ENCODE measurements at places on chromosomes 3 and 15.

DNA sequence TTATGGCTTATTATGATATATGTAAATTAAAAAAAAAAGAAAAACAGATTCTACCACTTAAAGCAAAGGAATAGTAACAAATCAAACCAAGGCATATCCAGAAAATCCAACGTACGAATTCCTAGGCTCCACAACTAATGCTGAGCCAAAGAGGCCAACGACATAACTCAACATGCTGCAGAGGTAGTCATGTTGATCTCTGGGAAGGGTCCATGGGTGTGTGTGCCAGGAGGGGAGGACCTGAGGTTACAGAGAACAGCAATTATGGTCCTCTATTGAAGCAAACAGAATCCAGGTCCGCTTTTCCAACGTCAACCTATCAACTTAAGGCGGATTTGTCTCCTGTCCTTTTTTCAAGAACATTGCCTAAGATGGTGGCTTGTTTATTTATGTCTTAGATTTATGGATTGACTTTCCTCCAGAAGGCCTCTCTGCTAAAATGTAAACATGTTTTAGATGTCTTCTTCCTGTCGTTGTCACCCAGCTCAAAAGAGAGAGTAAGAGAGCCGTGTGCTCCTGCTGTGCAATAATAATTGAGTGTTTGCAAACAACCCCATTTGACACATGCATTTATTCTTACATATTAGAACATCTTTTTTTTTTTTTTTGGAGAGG is 20.4 kb downstream of the NANOGP8 start:
- DNase-seq: no peak

DNA sequence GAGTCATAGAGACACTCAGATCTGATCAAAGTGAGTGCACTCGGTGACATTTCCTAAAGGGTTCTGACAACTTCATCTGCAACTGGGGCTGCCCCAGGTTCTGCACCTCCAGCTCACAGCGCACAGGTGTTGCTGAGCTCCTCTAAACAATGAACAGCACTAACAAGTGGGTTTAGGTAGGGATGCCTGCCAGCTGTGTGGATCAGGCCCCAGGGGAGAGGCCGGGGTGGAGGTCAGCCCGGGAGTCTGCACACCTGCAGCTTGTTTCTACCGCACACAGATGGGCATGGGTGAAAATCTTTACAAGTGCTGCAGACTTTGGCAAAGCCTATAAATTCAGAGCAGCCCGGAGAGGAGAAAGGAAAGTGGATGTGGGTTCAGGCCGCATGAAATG is 355 bp downstream of the FBXW12 start:
- DNase-seq: no peak

GRCh38 chr15:48143856-48144255 is 23.1 kb downstream of the SLC24A5 start:
- peak; percentile 56 for DNase-seq

- no peak for DNase-seq
Observed at GRCh38 chr3:72079369-72079872, 294.5 kb upstream of the PROK2 start.

- no peak for DNase-seq
Observed at GRCh38 chr3:145087038-145087437, 1073.9 kb downstream of the PLOD2 start.

DNA sequence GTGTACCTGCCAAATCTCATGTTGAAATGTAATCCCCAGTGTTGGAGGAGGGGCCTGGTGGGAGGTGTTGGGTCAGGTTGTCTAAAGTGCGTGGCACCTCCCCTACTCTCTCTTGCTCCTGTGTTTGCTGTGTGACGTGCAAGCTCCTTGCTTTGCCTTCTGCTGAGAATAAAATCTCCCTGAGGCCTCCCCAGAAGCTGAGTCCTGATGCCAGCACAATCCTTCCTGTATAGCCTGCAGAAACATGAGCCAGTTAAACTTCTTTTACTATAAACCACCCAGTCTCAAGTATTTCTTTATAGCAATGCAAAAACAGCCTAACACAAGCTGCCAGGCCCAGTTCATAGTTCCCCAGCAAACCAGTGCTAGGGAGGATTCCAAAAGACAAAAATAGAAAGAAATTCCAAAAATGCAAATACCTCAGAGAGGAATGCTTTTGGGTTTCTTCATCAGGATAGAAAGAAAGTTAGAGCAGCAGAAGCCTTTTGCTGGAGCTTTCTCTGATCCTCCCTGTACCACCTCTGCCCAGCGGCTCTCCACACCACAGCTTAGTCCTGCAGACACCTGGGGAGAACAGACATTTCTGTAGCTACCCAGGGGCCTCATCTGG is 25.9 kb upstream of the CDV3 start:
- peak; percentile 81 for DNase-seq

GRCh38 chr3:71358243-71358642 is 225.3 kb downstream of the FOXP1 start:
- DNase-seq: no peak

DNA sequence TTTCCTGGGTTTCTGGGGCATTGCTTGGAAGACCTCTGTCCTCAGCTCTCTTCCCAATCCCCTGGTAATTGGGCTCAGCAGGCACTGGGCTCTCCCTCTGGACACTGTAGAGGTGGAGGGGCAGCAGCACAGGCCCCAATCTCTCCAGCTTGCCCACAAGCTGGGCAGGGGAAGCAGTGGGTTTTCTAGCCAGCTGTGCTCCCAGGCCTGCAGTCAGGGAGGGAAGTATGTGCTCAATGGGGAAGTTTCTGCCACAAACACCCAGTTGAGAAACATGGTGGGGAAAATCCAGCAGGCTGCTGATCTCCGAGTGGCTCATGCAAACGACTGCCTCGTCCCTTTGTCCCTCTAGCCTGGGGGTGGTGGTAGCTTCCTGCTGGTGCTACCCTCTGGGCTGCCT is 12.8 kb upstream of the RFT1 start:
- no peak for DNase-seq

DNA sequence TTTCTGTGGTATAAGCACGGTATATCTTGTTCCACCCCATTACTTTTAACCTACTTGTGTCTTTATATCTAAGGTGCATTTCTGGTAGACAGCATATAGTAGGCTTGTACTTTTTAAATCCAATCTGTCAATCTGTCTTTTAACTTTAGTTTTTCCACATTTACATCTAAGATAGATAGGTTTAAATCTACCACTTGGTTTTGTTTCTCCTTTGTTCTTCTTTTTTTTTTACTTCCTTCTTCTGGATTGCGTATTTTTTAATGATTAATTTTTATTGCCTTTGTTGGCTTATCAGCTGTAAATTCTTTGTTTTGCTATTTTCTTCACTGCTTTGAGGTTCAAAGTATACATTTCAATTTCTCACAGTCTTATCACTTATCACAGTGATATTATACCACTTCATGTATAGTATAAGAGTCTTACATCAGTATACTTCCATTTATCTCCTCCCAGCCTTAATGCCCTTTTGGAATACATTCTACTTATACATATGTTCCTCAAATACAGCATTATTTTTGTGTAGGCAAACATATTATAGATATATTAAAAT is 31.0 kb downstream of the IQCB1 start:
- DNase-seq: no peak

DNA sequence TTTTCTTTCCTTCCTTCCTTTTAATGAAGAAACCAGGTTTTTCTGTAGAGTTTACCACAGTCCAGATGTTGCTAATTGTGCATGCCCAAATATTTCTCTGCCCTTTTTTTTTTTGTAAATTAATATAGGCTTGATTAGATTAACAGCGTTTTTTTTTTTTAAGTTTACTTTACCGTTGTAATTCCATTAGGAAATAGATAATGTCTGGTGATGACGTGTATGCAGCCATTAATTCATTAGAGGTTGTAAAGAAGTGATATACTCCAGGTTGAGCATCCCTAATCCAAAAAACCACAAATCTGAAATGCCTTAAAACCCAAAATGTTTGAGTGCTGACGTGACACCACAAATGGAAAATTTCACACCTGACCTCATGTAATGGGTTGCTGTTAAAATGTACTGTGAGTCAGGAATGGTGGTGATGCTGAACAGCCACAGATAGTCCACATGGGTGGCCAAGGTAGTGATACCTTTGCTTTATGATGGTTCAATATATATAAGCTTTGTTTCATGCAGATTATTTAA is 43.2 kb downstream of the KNL1 start:
- DNase-seq: no peak

DNA sequence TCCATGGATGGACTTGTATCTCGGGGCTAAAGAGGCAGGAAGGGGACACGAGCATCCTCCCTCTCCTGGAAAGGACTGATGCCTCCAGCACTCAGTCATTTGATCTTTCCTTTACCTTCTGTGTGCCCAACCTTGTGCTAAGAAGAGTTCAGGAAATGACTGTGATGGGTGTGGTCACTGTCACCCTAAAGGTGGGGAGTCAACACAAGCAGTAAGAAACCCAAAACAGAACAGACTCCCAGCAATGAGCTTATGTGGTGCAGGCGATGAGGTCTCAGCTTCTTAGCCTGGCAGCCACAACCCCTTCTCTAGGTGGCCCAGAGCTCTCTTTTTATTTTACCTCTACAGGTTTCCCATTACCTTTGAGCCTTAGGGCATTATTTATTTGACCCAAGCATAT is 3.8 kb downstream of the MPI start:
- no peak for DNase-seq

GRCh38 chr3:45497963-45498362 is 96.6 kb upstream of the LIMD1 start:
- DNase-seq: no peak

- DNase-seq: peak; percentile 79
Observed at GRCh38 chr3:55364421-55364820, 122.7 kb downstream of the WNT5A start.

DNA sequence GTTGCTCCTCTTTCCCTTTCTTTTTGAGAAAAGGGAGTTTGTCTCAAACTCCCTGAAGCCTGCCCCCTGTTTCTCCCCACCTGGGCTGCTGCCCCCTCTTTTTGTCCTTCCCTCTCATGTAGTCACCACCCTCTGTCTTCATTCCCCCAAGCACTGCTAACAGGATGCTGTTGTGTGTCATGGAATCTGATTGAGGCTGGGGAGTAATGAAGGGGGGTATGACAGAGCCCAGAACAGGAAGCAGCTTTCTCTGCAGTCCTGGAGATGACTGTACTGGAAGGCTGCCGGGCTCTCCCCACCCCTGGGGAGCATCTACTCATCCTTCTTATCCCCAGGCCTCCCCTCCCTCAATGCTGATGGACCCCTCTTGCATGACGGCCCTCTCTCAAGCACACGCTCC is 181.6 kb downstream of the ABHD5 start:
- peak; percentile 99 for DNase-seq

DNA sequence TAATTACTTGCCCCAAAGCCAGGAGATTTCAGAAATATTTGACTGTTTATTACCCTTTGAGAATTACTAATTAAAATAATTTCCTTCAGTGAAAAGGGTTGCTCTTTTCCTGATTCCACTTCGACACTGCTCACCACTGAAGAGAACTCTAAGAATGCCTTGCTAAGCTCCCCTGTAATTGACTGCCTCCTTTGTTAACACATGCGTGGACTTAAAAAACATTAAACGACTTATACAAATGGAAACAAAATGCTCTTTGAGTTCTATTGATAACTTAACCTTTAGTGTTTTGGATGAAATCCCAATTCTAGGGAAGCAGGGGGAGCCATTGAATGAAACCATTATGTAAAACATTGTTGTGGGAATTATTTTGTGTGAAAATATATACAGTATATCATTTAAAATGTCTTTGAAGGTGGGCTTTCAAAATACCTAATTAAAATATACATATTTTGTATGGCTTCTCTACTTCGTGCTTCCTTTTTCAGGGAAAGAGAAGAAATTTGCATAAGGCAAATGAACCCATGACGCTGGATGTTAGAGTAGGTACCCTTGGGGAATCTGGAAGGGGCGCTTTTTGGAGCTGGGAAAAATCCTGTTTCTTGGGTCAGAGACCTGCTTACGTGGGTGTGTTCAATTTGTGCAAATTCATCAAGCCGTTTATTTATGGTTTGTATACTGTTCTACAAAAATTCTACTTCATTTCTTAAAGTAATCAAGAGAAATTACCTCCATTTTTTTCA is 64.2 kb downstream of the WWTR1 start:
- DNase-seq: no peak

- DNase-seq: no peak
Observed at GRCh38 chr3:126618760-126619159, 36.2 kb downstream of the TXNRD3 start.

DNA sequence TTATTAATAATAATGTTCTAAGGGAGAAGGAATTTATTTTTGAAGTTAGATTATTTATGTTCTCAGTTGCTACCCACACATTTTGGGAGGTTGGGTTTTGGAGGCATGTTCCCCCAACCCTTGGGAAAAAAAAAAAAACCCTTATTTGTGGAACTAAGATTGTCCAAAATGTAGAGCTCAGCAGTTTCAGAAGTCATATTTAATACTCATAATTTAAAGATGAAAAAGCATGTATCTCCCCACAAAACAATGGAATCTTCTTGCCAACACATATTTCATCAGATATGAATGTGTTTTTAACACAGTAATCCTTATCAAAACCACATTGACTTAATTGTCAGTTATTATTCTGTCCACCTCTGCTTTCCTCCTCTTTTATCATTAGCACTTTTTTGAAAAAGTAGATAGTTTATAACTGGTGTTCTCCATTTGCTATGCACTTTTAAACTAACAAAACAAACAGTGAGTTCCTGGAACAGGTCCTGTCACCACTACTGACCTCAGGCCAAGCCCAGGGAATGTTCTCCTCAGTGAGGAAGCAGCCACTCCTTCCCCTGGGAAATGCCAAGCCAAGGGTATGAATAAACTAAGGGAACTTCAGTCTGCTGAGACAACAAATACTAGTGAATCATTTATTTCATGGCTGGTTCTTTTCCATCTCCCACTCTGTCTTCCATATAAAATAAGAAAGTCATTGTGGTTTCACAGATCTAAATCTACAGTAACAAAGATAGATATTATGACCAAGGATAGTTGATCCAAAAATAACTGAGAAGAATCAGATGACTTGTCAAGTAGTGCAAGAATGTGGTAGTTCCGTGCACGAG is 414.4 kb upstream of the ALCAM start:
- DNase-seq: peak; percentile 97

- no peak for DNase-seq
Observed at GRCh38 chr3:145727476-145727875, 433.5 kb downstream of the PLOD2 start.

All from fibroblast of skin of back (primary cell).